ENCODE measurements at places on chromosomes 3 and 15.
A peak's percentile ranks its signal among the peaks of the same experiment; 100 is the strongest.

- DNase-seq, result no peak
These were observed 29.0 kb upstream of the ZMAT3 start for GRCh38 chr3:179100652-179101051.

- DNase-seq, result no peak
These were observed 228.7 kb upstream of the DPH6 start for GRCh38 chr15:35774653-35775052.

- DNase-seq, result no peak
These were observed 36.2 kb upstream of the CLRN1 start for GRCh38 chr3:151008699-151009098.

DNA sequence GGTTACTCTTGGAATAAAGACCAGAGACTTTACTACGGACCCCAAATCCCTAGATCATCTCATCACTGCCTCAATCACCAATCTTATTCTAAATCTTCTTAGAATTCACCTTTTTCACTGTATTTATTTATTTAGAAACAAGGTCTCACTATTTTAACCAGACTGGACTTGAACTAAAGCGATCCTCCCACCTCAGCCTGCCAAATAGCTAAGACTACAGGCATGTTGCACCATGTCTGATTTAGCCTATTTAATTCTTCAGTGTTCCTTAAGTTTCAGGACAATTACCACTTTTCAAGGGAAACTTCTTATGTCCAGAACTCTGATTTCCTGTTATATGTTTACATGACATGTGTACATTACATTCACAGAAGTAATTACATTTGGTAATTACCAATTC is 238.0 kb upstream of the COL8A1 start:
- DNase-seq, result no peak

- no peak for DNase-seq
These were observed 13.4 kb upstream of the RTP3 start for GRCh38 chr3:46484388-46484787.

DNA sequence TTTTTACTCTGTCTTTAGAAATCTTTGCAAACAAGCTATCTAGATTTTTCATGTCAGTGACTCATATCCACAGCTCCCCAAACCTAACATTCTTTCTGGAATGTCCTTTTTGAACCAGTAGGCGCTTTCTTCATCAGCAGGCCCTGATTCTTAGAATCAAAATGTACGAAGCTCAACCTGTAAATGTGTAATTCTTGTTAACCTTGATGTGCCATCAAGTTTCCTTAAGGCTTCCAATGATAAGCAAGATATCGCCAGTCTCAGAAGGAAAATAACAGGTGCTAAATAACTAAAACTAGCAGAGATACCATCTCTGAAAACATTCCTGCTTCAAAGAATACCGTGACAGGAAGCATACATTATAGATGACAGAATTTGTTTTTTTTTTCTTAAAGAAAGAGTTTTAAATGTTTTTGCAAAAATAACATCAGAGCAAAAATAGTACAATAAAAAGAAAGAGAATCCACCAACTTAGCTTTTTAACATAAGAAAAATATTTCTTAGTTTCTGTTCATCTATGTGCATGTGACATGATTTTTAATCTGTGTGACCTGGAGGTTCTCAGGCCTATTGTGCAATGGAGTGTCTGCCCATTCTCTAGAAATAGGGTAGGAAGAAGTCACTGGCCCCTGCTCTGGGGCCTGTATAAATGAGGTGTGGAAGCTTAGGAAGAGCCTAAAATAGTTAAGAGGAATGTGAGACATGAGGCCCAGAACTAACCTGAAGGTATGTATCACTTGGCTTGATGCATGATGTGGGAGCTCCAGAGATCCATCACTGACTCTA is 14.7 kb upstream of the SECISBP2L start:
- DNase-seq, result no peak

- no peak for DNase-seq
These were observed 55.1 kb downstream of the PEX5L start for GRCh38 chr3:179981646-179982045.

GRCh38 chr3:149971403-149972075 is 844 bp upstream of the PFN2 start:
- DNase-seq, result peak; percentile 26

DNA sequence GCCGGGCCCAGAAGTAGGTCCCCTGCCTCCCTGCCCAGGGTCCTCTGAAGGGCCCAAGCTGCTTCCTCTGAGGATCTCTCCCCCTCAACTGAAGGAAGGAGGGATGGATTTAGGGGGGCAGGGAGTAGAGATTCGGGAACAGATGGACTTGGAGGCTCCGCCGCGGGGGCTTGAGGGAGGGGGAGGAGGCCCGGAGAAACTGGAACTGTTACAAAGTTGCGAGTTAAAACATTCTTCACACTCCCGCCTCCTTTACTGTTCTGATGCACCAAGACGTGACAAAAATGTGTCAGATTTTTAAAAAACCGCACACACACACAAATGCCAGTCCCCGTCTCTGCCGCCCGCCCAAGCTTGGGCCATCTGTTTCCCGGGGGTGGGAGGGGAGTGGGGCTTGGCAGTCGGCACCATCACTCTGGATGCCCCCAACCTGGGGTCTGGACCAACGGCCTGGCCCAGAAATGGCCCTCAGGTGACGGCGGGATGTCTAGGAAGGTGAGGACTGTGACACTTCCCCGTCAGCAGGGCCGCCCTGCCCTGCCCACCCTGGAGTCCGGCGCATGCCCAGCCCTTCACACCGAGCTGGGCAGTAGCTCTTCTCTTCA is 25.0 kb upstream of the LINGO1 start:
- DNase-seq, result no peak

GRCh38 chr15:100628746-100629145 is 26.4 kb downstream of the ASB7 start:
- no peak for DNase-seq

DNA sequence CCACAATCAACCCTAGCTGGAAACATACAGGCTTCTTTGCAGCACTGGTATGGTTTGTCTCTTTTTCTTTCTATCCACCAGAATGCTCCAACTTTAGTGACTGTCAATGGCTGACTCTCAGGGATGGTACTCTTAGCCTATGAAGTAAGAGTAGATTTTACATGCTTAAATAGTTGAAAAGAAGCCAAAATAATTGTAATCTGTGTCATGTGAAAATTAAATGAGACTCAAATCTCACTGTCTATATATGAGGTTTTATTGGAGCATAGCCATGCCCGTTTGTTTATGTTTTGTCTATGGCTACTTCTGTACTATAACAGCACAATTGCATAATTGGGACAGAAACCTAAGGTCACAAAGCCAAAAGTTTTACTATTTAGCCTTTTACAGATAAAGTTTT is 29.1 kb upstream of the PDZRN3 start:
- no peak for DNase-seq

DNA sequence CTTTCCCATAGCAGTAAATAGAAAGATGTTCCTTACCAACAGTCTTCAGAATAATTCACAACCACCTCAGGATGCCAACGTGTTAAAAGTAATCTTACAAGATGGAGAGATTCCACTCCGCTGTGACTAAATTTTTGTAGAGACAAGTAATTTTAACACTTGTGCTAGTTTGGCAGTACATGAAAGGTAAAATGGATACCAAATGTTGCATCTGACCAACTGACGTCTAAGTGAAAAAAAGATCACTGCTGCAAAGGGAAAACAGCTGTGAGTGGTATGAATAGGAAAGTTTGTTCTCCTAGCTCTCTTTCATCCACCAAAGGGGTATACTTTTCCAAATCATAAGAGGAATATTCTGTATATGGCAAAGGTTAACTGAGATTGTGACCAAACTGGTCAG is 2.6 kb downstream of the SPG21 start:
- no peak for DNase-seq

- DNase-seq, result no peak
These were observed 44.8 kb downstream of the PDIA5 start for GRCh38 chr3:123111640-123112039.

DNA sequence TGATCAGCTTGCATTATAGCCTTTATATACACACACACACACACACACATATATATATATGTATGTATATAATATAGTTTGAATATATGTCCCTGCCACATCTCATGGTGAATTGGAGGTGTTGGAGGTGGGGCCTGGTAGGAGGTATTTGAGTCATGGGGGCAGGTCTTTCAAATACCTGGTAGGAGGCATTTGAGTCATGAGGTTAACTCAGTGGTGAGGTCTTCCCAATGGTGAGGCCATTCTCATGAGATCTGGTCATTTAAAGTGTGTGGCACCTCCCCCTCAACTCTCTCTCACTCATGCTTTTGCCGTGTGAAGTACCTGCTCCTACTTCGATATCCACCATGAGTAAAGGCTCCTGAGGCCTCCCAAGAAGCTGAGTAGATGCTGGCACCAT is 27.5 kb upstream of the FHIT start:
- DNase-seq, result no peak

DNA sequence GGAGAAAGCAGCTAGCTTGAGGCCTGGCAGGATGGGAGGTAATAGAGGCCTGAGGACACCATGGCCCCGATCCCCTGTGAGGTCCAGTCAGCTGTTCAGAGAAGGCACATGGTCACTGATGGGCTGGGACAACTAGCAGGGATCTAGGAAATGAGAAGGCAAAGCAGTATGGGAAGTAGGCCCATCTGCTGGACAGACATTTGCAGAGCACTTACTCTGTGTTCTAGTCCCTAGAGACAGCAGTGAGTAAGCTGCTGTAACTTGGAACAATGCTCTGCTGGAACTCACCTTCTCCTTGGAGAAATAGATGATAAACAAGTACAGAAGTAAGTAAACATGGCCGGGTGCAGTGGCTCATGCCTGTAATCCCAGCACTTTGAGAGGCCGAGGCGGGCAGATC is 7.1 kb downstream of the ECE2 start:
- DNase-seq, result no peak

Data from amygdala (tissue), 56 donors.